Stimulated activated CD8-positive, alpha-beta memory T cell treated with anti-CD3 and anti-CD28 coated beads, Interleukin-7, amount 100 ng/mL, for 4 hours (primary cell): ENCODE measurements at places on chromosomes 16 and 17.

DNA sequence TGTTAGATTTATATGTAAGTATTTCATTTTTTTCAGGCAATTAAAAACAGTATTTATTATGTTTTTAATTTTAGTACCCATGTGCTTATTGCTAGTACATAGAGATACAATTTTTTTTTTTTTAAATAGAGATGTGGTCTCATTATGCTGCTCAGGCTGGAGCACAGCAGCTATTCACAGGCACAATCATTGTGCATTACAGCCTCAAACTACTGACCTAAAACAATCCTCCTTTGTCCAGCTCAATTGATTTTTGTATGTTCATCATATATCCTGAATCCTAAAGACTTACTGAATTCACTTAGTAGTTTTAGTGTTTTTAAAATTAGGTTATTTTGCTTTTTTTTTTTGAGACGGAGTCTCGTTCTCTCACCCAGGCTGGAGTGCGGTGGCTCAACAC lies 26.3 kb downstream of the SPECC1 start:
- no peak for DNase-seq

DNA sequence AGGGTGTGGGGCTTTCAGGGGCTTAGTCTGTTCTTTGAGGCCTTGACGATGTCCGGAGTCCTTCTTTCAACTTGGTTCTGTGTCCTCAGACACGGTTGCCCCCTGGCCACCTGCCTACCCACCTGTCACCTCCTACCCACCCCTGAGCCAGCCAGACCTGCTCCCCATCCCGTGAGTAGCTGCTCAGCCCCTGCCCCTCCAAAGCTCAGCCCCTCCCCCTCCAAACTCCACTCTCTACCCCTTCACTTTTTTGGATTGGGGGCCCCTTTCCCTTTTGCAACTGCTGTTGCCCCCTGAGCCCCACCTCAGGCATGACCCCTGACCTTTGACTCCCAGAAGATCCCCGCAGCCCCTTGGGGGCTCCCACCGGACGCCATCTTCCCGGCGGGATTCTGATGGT lies 1.2 kb downstream of the LAT start:
- no peak for DNase-seq

DNA sequence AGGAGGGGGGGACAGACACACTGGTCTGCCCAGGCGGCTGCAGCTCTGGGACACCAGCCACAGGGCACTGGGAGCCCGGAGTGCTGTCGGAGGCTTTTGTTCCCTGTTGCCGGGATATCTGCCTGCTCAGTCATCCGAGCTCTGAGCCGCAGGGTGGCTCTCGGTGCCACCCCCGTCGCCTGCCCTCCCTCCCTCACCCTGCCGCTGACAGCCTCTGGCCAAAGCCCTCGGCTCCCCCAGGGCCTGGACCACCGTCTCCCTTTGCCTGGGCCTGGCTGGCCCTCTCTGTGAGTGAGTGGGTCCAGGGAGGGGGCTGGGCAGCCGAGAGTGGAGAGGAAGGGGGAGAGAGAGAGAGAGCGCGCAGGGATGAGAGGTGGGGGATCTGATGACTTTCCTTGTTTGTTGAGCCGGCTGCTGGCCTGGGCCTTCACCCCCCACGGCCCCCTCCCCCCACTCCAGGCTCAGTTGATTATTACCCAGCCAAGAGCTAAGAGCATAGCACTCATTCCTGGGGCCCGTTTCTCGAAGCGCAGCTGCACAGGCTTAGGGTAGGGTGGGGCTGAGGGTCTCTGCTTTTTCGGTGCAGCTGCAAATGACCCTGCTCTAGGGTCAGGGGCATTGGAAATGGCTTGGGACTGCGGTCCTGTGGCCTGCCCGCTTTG lies 2.7 kb downstream of the FOXJ1 start:
- DNase-seq = no peak

- DNase-seq = no peak
These were observed 6.2 kb downstream of the PGS1 start for GRCh38 chr17:78384479-78385175.

DNA sequence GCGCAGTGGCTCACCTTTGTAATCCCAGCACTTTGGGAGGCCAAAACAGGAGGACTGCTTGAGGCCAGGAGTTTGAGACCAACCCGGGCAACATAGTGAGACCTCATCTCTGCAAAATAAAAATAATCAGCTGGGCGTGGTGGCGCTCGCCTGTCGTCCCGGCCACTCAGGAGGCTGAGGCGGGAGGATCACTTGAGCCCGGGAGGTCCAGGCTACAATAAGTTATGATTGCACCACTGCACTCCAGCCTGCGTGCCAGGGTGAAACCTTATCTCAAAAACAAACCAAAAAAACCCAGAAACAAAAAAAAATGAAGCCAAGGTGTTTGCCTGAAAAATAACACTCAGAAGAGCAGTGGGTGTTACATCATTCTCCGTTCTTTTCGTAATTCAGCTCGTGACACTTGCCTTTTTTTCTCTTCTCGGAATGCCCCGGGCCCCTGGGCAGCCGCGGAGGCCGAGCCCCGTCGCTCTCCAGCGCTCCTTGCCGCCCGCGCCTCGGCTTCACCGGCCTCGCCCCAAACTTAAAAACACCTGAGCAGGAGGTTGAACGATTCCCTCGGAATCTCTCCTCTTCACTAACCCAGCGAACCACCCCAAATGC lies 17.0 kb downstream of the PRCD start:
- DNase-seq = no peak

- DNase-seq = no peak
These were observed 3.2 kb downstream of the TTC19 start for GRCh38 chr17:16002708-16003260.

- DNase-seq = no peak
These were observed 731.8 kb downstream of the CDH11 start for GRCh38 chr16:64390102-64390501.

- DNase-seq = no peak
These were observed 194.6 kb upstream of the DYNLRB2 start for GRCh38 chr16:80346111-80346632.

DNA sequence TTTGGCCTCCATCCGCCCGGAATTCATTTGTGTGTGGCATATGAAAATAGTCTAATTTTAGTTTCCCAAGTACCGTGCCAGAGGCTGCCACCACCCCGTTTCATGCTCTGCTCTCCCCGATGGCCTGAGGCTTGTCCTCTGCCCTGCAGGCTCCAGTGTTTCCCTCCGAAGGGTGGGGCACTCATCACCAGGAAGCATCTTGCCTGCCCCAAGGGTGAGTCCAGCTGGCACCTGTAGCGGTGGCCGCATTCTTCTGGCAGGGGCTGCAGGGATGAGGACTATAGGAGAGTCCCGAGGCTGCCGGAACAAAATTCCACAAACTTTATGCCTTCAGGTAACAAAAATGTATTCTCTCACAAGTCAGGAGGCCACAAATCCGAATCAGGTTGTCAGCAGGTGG lies 23.1 kb upstream of the CMIP start:
- no peak for DNase-seq

- no peak for DNase-seq
These were observed 77.6 kb downstream of the CMIP start for GRCh38 chr16:81522108-81522701.

- DNase-seq = no peak
These were observed 27.3 kb downstream of the NGFR start for GRCh38 chr17:49522357-49522890.

DNA sequence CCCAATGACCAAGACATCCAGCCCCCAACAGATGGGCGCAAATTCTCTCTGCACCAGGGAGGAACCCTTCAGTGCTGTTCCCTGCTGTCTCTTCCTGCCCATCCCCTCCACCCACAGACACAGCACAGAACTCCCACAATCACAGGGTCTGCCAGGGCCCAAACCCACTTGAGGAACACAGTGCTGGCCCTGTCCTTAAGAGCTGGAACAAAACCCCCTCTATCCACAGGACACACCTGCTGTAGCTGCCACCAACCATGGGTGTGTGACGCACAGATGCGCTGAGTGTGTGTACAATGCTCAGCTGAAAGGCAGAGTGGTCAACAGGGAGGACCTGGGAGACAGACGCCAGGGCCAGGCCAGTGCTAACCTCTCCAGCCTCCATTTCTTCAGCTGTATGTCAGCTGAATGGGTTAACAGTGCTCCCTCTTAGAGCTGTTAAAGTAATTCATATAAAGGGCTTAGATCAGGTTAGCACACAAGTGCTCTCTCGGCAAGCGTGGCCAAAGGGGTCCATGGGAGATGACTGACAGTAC lies 62.1 kb downstream of the AMFR start:
- no peak for DNase-seq

DNA sequence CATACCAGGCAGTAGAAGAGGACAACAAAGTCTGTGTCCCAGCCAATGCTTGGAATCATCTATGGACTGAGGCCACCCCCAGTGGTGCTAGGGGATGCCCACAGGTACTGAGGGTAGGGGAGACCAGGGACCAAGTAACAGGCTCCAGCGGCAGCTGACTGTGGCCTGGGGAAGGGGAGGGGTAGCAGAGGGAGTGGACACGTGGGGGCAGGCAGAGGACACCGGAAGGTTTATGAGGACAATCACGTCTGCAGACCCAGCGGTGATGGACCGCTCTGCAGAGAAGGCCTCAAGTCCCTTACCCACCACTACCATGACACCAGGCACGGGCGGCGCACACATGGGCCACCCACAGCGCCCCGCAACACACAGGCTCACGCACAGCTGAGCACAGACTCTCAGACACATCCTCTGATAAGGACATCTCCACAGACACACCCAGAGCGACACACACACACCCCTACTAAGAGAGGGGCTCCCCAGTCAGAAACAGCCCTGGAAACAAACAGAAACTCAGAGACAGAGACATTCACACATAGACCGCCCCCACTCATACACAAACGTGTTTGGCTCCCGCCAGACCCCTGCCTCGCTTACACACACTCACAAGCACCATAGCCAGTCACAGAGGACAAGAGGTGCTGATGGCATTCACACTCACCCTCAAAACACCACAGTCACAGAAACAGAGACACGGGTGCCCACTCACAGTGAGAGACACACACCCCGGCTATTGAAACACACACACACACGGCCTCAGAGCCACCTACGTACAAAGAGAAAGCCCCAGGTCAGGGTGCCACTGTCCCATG lies 35.8 kb downstream of the SRCIN1 start:
- DNase-seq = no peak

- DNase-seq = no peak
These were observed 78.8 kb downstream of the ZFHX3 start for GRCh38 chr16:72969146-72969545.

DNA sequence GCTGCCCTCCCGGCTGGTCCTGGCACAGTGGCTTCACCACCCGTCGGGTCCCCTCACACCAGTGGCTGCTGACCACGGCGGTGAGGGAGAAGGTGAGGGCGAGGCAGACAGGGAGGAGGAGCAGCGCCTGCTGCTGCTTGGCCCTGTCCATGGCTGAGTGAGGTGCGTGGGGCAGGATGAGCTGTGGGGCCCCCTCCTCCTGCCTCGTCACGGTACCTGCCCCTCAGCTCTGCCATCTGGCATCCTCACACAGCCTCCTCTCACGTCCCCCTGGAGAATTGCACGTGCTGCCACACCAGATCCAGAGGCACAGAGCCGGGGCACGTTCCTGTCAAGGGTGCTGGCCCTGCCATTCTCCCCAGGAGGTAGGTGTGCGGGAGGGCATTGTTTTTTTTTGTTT lies at the start of gene GSG1L2:
TSS of gene GSG1L2 (minus strand) at position 159 of the 400 bp plus-strand sequence. CDS start at position 151, 8 bp downstream.
- no peak for DNase-seq

GRCh38 chr17:8015957-8016631 lies 13.7 kb downstream of the GUCY2D start:
- DNase-seq = no peak

GRCh38 chr16:86772671-86773353 lies 194.5 kb downstream of the FOXL1 start:
- DNase-seq = no peak

DNA sequence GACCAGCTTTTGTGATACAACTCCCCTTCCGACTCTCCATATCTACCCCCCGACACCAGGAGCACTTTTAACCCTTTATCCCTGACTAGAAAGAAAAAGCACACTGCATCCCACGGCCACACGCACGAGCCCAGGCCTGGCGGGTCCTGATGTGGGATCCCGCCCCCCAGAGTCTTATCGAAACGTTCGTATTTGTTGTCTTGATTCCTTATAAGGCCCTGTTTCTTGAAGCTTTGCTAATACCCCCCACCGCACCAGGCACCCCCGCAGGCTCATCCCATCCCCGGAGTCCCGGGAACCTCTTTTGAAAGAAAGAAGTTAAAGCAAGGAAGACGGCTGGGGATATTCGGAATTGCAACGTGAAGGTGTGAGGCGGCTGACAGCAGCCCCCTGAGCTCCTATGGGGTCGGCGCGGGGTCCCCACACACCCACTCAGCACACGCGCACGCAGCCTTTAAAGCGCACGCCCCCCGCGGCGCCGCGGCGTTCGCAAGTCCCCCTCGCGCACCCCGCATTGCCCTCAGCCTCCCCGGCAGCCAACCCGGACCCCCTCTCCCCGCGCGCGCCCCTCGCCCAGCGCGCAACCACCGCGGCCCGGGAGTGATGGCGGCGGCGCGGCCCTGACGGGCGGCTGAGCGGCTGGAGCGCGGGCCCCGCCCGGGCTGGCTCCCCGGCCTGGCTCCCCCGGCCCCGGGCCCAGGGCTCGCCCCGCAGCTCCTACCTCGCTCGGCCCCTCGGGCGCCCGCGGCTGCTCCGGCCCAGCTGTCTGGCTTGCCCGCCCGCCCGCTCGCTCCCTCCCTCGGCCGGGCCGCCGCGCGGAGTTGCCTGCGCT lies 448 bp downstream of the STAT5B start:
- no peak for DNase-seq

DNA sequence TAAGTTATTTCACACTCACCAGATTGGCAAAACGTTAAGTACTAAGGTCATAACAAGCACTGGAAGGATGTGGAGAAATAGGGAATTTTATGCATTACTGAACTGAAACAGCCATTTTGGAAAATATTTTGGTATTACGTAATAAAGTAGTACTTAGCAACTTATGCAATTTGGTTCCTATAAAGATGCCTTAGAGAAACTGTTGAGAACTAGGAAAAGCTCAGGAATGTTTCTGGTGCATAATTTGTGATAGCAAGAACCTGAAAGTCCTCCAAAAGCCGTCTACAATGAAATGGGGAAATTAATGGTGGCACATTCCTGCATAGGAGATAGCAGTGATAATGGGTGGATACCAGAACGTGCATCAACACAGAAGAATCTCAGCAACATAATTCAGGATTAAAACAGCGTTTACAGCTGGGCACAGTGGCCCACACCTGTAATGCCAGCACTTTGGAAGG lies 472.5 kb downstream of the WWOX start:
- DNase-seq = no peak

GRCh38 chr16:47888142-47888541 lies 267.7 kb downstream of the ABCC12 start:
- DNase-seq = no peak
